ENCODE measurements at places on chromosomes 7 and 10.

GRCh38 chr10:129386415-129387257 lies 80.4 kb upstream of the MGMT start:
- no peak for DNase-seq

GRCh38 chr10:130022511-130023299 lies 58.6 kb upstream of the EBF3 start:
- DNase-seq = no peak

DNA sequence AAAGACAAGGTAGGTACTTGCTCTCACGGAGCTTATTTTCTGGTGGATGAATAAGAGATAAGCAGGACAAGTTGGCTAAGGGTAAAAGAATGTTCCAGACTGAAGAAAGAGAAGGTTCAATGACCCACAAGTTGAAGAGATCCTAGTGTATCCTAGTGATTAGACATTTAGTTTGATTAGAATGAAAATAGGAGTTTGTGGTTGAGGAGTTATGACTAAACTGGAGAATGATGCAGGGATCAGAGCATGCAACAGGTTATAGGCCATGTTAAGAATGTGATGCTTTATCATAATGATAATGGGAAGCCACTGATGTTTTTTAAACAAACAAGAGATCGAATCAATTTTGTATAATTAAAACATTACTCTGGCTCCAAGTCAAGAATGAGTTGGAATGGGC lies 357.2 kb downstream of the HPSE2 start:
- DNase-seq = no peak

DNA sequence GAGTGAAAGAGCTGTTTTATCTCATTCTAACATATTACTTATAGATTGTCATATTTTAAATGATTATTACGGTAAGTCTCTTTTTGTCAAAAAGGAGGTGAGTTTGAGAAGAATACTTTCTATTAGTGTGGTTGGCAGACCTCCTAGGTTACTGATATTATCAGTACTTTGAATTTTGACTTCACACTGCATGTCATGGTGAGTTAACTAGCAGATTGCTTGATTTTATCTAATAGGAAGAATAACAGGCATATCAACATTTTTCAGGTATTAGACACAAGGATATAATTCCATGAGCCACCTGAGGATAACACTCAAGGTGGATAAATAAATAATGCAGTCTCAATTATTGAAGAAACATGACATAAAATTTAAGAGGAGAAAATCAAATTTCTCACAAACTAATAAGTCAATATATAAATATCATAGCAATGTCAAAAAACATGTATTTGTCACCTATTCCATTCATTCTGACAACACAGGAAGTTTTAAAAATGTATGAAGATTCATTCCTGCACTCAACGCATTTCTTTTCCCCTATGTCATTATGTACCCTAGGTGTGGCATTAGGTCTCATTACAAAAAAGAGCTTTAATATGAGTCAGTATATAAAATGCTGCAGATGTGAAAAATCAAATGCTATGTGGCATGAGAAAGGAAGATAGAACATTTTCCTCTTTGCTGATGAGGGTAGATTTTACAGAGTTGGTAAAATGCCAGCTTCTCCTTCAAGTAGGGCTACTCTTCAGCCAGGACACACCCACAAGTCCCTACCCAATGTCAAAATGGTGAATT lies 1621.6 kb downstream of the REEP3 start:
- DNase-seq = no peak

DNA sequence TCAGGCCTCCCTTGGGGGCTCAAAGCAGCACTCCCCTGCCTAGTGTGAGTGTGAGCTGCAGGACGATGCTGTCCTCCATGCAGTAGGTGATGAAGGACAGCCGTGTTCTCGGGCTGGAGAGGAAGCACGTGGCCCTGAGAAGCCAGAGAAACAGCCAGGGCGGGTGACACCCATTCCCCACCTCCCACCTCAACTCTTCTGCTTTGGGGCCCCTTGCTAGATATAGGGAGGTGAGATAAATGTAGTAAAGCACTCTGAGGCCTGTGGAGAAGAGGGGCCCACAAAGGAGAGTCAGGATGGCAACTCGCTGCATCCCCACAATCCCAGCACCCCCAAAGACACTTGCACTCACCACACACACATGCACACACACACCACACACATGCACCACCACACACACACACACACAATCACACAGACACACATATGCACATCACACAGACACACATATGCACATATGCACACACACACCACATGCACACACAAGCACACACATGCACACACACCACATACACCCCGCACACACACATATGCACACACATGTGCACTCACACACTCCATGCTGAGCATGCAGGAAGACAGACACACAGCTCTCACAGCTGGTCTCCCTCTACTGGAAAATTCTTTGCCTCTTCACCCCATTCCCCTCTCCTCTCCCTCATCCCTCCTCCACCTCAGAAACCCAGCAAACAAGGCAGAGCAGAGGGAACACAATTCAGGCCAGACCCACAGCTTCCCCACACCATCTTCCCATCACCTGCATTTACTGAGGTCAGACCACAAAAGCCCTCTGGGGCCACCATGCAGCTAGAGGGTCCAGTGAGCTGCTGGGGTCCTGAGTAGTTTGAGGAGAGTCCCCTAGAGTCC lies 30.5 kb downstream of the ANXA8 start:
- DNase-seq = no peak

DNA sequence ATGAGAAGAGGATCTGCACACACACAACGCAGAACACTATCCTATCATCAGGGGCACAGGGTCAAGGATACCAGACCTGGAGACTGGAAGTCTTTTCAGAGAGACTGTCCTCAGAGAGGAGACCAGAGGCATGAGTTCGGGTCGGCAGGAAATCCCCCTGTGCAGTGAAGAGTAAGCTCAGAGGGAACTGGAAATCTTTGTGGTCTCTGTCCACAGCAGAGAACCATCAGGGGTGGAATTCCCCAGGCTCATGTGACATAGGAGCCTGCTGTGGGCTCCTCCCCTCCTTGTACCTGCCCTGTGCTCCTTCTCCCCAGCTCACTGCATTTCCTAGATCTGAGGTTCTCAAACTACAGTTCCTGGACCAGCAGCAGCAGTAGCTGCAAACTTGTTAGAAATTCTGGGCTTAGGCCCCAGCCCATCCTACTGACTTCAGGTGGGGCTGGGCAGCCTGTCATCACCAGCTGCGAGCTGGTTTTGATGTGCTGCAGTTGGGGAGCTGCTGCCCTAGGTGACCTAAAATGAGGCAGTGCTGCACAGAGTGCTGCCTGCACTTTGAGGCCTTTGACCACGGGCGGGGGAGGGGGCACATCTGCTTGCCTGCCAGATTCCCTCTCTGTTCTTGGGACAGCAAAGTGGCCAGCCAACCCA lies 2.4 kb downstream of the ZMIZ2 start:
- no peak for DNase-seq

- DNase-seq = no peak
Measured at GRCh38 chr7:5172196-5172775, 17.7 kb upstream of the WIPI2 start.

- no peak for DNase-seq
Measured at GRCh38 chr7:151261529-151261928, 13.0 kb upstream of the SMARCD3 start.

GRCh38 chr10:6151087-6151977 lies 51.4 kb upstream of the PFKFB3 start:
- DNase-seq = no peak

DNA sequence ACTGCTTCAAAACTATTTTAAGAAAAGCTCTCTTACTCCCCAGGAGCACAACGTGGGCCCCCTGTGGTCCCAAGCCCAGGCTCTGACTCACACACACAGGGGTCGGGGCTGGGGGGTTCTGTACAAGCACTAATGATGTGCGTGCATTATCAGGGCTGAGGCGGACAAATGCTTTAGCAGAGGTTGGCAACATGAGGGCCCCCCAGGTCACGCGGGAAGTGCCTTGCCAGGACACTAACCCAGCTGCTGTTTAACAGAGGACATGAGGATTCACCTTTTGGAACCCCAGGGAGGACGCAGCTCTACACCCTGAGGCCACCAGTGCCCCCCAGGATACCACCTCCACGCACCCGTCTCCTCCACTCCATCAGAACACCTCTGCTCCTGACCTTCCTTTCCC lies 342.8 kb downstream of the DNAJB6 start:
- DNase-seq = no peak

- no peak for DNase-seq
Measured at GRCh38 chr7:101884671-101885596, 67.5 kb downstream of the CUX1 start.

GRCh38 chr7:108091461-108091831 lies 38.7 kb downstream of the LAMB4 start:
- DNase-seq = no peak

- no peak for DNase-seq
Measured at GRCh38 chr10:102421757-102422512, 1.3 kb downstream of the FBXL15 start.

DNA sequence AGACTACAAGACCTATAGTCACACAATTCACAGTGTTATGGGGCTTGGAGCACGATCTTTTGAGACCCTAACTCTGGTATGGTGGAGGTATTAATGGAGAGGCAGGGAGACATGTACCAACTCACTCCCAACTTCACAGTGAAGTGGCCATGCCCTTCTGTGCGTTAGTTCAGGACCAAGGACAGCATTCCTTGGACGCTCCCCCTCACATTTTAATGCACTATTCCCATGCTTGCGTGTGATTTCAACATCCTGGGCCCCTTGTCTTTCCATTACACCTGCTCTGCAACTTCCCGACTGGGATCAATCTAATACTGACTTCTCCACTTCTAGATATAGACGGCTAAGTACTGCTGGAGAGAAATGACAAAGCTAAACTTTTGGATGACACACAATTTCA lies 72.7 kb downstream of the PLCE1 start:
- DNase-seq = no peak

- no peak for DNase-seq
Measured at GRCh38 chr7:150998341-150998740, 7.5 kb downstream of the NOS3 start.

DNA sequence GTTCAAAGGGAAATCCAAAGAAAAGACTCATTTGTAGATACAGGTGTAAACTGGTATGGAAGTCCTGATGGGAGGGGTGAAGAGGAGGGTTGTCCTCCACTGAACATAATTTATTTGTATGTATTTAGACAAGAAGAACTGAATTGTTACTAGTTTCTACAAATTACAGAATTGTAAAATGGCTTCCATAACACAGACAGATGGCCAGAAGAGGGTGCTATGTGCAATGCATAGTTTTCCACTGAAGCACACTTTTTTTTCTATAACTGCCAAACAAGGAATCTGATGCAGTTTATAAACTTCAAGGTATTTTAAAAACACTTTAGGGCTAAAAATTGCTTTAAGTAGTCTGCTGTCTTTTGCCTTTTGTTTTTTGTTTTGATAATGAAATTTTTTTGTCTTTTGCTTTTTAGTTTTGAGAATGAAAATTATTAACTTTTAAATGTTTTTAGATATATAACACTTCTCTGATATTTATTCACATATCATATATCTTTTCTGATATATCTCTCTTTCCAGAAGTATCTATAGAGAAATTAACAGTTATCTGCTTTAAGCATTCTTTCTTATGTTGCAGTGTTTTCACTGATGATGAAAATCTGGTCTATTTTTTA lies 58.5 kb downstream of the PHYHIPL start:
- DNase-seq = no peak

DNA sequence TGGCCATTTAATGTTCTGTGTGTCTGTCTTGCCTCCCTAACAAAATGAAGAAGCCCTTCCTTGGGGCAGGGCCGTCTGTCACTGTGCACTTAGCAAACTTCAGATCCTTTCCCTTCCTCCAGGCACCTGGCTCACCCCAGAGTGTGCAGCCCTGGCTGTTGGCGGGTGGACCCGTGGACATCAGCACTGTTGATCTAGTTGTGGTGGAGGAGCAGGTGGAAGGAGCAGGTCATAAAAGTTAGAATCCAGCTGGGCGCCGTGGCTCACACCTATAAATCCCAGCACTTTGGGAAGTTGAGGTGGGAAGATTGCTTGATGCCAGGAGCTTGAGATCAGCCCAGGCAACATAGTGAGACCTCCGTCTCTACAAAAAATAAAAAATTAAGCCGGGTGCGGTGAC lies 12.7 kb downstream of the RAB19 start:
- no peak for DNase-seq

DNA sequence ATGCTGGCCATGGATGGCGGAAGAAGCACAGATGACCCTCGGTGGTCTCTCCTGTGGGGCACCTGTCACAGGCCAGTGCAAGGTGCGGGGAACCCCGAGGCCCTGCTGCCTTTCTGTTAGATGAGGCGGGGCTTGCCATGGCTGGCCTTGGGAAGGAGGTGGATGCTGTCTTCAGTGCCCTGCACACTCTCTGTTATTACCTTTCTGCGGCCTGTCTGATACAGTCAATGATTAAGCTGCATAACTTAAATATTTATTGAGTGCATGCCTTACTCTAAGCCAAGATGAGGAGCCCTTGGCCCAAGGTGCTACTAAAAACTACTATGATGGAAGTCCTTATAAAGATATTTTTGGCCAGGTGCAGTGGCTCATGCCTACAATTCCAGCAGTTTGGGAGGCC lies 36.7 kb upstream of the MNX1 start:
- DNase-seq = no peak

DNA sequence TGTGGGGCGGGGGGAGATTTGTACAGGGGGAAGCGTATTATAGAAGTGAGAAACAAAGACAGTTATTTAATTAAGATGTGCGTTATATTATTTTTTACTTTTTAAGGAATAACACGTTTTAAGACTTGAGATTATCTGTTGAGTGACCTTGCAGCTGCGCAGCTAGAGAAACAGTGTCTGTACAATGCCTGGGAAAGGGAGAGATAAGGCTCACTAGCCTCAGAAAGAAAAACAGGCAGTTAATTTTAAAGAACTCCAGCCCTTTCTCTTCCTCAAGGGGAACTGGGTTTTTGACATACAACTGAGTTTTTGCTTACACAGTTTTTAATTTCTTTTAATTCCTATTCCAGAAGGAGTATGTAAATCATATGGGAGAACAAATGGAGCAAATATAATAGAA lies 50.7 kb downstream of the LMBR1 start:
- DNase-seq = no peak

DNA sequence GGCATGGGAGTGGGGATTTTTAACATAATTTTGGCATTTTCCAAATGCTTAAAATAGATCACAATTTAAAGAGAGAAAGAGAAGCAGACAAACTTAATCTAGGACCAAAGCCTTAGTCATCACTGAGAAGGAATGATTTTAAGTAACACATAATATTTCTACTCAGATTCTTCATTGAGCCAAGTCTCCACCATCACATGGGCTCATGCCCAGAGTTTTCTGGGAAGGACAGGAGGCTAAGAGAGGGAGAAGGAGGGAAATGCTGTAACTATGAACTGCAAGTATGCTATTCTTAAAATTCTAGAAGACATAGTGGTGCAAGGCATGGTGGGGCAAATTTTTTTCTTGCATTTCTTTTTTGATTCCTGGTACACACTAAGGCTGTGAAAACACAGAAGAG lies 23.8 kb upstream of the UBE2D1 start:
- DNase-seq = no peak

Data from brain pericyte (primary cell).